ENCODE measurements at places on chromosomes 11 and 22.

DNA sequence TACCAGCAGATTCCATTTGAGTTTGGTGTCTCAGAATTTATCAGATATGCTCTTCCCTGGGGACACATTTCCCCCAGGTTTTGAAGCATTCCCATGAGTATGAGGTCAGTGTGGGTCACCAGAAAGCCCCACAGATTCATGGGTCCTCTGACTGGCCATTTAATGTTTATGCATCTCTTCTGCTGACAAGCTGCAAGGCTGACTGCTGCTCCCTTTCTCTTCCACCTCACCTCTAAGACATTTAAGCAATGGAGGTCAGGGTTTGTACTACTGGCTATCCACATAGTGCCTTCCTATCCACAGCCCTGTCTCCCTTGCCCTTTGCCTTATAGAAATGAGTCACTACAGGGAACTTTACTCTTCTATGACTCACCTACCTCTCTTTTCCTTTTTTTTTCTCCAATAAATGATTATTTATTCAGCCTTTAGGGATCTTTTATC lies 106.0 kb upstream of the TIMP3 start:
- DNase-seq: no peak

DNA sequence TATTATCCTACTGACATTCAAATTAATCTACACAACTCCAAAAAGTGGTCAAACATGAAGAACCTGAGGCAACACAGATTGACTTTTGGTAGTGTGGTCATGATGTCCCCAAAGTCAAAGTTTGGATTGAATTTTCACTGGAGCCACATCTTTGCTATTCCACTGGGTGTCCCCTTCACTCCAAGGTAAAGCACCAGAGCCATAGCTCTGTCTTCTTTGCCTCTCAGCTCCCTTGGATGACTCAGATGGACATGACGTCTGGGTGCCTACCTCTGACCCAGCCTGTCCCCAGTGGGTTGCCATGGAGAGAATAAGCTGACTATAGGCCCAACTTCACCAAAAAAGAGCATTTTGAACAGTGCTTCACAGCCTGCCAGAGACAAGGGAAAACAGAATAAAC lies 57.4 kb upstream of the ARHGAP42 start:
- DNase-seq: no peak

- DNase-seq: no peak
Measured at GRCh38 chr11:59267196-59267595, 54.5 kb upstream of the MPEG1 start.

DNA sequence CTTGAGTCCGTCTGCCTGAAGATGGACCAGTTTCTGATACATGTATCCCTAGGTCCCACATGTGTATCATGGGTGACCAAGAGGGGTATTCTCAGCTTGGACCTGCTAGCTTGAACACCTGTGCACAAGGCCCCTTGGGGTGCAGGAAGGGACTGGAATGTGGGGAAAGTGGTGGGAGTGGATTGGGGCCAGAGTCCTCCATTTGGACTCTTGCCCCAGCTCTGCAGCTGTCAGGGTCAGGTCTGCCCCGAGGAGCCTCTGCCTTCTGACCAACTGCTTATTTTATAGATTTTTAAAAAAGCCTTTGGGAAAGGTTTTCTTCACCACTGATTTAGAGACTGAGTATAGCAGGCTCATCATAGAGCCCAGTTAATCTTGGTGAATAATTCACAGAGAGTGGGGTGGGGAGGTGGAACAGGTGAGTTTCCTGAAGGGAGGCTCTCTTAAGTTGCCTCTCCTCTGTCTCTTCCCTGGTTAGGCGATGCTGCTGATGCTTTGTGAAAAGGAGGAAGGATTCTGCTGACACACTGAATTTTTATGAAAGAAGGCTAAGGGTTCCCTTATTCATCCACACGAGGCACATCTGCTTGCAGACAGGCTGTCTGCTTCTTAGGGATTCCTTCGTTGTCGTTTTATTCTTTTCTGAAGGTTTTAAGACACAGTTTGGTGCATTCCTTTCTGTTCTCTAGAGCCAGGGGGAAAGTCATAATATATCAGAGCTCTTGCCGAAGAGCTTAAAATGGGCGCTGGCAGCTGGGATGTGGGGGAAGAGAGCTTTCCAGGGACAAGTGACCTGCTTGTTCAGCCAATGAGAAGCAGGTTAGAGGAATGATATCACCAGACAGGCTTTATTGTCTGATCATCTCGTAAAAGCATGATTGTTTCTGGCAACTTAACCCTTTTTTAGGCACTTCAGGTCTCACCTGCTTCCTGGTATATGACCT lies 19.9 kb downstream of the TRIM44 start:
- DNase-seq: no peak

DNA sequence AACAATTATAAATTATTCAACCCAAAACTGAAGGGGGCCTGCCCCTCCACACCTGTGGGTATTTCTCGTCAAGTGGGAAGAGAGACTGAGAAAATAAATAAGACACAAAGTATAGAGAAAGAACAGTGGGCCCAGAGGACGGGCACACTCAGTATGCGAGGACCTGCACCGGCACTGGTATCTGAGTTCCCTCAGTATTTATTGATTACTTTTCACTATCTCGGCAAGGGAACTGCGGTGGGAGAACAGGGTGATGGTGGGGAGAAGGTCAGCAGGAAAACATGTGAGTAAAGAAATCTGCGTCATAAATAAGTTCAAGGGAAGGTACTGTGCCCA lies 3.2 kb downstream of the C11orf54 start:
- DNase-seq: no peak

DNA sequence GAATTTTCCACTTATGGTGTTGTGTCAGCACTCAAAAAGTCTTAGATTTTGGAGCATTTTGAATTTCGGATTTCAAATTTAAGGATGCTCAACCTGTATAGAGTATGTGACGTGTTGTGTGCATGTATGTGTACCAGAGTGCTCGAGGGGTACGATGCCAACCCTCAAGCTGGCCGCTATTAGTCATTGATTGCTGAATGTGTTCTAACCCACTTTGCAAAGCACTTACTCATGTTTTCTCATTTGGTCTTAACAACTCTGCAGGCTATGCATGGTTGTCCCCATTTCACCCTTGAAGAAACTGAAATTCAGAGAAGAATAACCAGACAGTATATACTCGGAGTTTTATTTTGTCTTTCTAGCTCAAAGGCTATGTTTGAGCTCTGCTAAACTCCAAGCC lies 196.4 kb upstream of the TENM4 start:
- no peak for DNase-seq

DNA sequence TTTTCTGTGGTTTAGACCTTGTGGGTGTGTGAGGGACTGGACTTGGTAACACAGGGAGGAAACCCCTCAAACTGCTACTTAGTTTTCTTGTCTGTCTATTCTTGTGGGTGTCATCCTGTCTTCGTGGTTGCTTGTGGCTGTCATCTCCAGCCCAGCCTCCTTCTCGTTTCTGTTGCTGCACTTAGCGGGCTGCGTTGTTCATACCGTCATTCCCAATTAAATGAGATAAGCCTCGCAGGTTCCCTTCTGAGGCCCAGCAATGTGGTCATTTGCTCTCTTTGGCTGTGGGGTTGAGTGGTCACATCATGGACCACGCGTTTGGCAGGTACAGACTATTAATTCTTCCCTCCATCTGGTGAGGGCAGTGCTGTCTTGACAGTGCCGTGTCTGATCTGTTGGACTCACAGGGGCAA lies 18.8 kb downstream of the PANX1 start:
- DNase-seq: no peak

DNA sequence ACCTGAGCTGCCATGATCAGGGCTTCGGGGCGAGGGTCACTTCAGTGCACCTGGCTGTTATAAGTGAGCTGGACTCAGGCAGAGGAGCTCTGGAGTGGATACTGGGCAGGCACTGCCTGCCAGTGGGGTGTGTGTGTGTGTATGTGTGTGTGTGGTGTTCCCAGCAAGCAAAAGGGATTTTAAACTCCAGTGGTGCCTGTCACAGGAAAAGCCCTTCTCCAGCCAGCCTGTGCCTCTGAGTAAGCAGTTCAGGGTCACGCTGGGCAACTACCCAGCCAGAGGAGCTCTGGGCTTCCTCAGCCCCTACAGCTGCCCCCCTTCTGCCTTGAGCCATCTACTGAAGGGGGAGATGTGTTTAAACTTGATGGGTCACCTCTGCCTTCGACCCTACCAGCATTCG lies 109.0 kb downstream of the OSBP2 start:
- DNase-seq: no peak

DNA sequence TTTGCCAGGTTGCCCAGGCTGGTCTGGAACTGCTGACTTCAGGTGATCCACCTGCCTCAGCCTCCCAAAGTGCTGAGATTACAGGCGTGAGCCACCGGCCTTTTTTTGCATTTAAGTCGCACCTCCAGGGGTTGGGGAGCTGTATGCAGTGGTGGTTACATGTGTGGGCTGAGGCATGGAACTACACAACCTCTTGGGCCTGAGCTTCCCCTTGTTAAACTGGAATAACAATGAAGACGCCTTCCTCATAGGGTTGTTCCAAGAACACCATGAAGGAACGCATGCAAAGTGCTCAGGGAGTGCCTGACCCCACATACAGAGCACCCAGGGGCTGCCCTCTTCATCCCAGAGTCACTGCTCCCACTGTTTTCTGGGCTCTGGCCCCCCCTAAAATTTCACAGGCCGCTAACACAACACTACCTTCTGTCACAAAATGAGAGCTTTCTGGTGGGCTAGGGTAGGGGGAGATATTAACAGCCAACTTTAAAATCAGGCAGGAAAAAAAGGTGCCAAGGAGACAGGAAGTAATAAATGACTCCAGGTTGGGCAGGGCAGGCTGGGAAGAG lies 1.3 kb upstream of the FAM118A start:
- no peak for DNase-seq

DNA sequence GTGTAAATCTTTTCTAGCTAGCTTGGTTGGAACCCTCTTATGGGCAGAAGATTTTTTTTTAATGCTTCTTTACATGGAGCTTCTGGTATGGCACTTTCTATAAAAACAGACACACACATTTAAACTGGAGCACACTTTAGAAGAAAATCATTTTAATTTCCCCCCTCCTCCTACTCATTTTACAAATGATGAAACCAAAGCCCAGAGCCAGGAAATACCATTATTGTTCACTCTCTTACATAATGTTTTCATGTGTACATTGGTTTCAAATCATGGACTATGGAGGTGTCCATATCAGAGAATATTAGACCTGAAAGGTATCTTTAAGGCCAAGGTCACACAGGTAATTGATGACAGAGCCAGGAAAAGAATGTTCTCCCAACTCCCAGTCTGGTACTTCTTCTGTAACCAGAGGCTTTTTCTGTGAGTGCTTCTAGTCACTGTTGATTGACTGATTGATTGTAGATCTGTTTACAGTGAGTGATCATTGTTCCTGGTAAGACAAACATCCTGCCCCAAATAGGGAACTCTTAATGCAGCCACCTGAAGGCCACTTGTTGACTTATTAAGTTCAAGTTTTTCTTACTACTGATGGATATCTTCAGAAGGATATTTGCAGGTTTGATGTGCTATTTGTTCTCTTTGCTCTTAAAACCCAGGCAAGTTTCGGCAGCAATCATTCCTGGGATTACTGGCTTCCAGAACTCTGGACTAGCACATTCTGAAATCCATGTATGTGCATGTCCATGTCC lies 26.8 kb upstream of the ME3 start:
- DNase-seq: no peak

GRCh38 chr22:36913427-36914389 lies at the start of gene CSF2RB:
Gene CSF2RB, plus strand, starts transcription at chr22:36913628. Its CDS starts 8,580 bp downstream, at chr22:36922208.
- no peak for DNase-seq

DNA sequence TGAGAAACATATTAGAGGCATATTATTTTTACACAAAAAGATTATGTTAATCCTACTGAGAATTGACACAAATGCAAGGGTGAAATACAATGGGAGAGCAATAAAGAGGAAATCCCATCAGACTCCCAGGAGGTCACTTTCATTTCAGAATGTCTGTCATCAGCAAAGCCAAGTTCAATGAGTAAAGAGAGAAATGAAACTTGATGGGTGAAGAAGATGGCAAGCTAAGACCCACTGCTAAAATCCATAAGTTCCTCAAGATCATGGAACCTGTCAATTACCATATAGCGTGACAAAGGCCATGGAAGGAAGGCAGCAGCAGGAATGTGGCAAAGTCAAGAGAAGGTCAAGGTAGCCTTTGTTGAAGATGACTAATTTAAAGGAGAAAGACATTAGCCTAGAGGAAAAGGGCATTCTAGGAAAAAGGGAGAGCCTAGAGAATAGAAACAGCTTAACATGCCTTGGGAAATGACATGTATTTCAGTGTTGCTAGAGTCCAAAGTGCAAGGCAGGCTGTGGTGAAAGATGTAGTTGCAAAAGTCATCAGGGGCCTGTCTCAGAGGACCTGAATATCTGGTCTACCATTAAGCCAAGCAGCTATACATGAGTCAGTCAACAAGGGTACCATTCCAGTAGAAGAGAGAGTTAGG lies 43.1 kb downstream of the FAM168A start:
- no peak for DNase-seq

- no peak for DNase-seq
Measured at GRCh38 chr22:19240813-19241592, 50.5 kb downstream of the CLTCL1 start.

DNA sequence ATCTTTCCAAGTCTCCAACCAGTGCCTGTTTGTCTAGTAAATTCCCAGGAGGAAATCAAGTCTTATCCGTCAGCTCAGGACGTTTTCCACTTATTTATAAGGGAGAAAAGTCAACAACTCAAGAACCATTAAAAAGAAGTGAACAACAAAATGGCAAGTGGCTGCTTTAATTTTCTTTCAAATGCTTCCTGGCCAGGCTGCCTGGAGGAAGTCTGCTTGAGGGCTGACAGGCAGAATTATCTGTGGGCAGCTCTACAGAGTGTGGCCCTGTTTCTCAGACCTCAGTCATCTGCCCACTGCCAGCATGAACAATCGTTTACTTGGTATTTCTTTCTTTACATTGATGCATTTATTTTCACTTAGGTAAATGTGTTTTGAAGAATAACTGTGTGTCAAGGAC lies 281.9 kb upstream of the ISX start:
- no peak for DNase-seq

- no peak for DNase-seq
Measured at GRCh38 chr11:14554959-14555358, 34.8 kb upstream of the PSMA1 start.

- DNase-seq: no peak
Measured at GRCh38 chr11:44893308-44893822, 57.3 kb downstream of the TP53I11 start.

DNA sequence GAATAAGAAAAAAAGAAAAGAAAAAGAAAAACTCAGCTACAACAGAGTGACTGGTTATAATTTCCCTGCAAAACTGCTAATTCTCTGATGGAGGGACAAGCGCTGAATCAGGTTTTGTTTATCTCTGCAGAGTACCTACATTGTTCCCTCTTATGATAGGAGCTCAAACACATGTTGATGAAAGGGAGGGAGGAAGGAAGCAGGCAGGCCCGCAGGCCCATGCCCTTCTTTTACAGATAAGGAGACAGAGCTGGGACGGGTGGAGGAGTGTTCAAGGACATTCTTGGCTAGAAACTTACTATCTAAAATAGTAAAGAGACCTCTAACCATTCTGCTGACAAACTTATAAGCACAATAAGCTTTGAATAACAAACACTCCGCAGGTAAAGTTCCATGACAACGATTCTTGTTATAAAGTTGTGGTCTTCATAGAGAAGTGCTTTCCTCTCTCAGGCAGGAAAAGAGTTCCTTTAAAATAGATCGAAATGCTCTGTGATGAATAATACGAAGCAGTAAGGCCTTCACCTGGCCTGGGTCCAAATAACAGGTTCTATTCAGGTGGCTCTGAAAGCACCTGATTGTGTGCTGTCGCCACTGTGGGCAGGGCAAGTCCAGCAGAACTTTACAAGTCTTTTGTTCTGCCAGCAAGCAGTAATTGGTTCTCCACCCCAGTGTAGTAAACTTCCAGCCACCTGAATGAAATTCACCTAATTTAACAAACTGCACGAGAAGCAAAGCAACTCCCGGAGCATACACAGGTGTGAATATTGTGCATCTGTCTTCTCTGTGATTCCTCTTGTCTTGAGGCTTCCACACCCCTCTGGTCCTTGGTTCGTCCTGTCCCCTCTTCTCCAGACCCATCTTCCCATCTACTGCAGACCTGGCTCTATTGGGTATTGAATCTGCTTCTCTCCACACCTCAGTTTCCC lies 15.3 kb upstream of the MICAL2 start:
- no peak for DNase-seq

All from effector CD8-positive, alpha-beta T cell (primary cell).